ENCODE measurements at places on chromosomes 7 and 10.

- DNase-seq, result no peak
These were observed 13.1 kb upstream of the PDLIM1 start for GRCh38 chr10:95303950-95304349.

GRCh38 chr7:137904833-137905232, 58.1 kb upstream of the DGKI start:
- no peak for DNase-seq

GRCh38 chr7:1610013-1610677, 40.3 kb upstream of the PSMG3 start:
- no peak for DNase-seq

DNA sequence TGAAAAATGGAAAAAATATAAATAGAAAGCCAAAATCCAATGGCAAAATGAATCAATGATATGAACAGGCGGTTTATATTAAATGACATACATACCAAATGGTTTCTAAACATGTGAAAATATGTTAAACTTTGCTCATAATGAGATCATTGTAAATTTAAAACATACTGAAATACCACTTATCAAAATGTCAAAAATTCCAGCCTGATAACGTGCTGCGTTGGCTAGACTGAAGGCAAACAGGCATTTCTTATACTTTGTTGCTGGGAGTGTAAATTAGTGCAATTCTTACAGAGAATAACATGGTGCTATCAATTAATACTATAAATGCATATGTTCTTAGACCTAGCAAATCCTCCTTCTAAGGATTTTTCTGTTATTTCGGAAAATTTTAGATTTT, 225.8 kb upstream of the FAM3C start:
- no peak for DNase-seq

- no peak for DNase-seq
These were observed 15.1 kb downstream of the LRRTM3 start for GRCh38 chr10:66940965-66941364.
